ENCODE measurements at places on chromosomes 4 and X.

- DNase-seq = no peak
Measured at GRCh38 chrX:38275615-38276014, 51.7 kb downstream of the RPGR start.

DNA sequence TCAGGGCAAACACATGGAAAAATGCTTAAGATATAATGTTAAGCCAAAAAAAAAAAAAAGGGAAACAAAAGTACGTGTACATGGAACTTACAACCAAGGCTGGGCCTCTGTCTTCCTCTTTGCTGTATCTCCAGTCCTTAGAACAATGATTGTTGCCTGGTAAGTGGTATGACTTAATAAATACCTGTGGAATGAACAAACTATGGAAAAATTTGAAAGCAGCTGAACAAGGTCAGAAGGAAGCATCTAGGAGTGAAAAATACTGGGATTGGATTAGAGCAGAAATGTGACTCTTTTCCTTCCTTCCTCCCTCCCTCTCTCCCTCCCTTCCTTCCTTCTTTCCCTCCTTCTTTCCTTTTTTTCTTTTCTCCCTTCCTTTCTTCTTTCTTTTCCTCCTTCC lies 54.2 kb upstream of the SMIM10 start:
- DNase-seq = no peak

DNA sequence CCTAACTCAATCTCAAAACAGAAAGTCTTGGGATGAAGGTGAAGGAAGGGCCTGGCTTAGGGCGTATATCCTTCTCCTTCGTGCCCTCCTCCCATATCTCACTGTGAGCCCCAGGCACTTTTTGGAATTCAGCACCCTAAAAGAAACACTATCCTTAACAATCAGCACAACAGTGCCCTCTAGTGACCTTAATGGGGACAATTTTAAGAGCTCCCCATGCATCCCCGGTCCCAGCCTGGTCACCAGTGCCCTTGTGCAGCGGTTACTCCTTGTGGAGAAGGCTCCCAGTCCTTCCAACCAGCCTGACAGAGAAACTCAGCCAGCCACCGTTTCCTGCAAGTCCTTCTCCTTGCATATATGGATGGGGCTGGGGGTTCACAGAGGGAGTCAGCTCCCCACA lies 4.2 kb downstream of the PAK3 start:
- DNase-seq = no peak

DNA sequence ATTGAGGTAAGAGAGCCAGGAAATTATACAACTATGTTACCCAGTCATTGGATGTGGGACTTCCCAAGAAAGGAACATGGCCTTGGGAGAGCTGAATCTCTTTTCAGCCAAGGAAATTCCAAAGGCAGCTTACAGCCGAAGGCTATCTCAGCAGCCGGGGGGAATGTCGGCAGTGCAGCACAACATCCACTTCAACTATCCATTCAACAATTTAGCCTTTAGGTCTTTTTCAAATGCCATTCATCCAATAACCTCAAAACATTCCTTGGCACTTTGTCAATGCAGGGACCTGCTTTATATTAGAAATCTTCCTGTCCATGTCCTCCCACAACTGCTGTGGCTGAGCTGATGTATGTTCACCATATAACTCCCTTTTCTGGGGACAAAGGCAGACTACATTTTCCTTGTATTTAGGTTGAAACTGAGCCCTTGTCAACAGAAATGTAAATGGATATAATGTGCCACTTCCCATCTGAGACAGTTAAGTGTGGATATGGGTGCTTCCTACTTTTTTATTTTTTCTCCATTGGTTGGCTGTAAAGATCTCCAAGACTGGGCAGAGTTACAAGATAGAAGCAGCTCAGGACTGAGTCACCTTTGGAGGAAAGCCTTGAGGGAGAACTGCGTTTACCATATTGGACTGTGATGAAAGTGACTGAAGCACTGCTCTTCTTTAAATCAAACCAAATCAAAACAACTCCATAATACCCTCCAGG lies 94.8 kb downstream of the GPRIN3 start:
- DNase-seq = no peak

DNA sequence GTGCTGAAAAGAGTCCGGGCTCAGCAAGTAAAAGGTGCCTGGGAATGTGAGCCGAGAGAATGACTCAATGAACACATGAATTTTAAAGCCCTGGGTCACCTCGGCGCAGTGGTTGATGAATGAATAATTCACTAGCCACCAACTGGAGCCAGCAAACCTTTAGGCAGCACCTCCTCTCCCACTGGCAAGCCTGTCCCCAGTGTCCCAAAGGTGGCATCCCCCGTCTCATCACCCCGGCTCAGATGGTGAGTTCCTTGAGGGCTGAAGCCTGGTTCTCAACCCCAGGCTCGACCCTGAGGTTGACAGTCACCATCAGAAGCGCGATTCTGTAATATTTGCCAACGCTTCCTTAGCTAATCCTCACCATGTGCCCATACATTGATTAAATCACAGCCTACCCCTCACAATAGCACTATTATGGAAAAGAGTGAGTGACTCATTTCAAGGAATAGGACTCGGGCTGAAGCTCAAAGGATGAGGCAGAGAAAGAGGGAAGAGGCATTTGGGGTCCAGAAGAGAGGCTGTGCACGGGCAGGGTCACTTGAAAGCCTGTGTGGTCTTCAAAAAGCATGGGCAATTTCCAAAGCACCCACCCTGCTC lies 2.7 kb upstream of the CCNQ start:
- no peak for DNase-seq

DNA sequence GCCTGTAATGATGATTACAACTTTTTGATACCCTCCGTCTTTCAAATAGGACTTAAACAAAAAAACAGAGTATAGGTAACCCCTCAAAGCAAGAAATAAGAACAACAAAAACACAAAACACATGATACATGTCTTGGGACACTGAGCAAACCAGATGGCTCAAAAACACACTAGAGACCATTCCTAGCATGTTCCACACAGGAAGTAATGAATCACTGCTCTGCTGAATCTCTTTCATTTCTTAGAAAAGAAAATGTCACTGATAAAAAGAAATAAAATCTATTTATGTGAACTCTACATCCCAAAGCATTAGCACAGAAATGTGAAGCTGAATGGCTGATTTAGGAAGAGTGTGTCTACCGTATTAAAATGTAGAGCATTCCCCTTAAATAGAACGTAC lies 134.5 kb upstream of the IL15 start:
- DNase-seq = no peak

DNA sequence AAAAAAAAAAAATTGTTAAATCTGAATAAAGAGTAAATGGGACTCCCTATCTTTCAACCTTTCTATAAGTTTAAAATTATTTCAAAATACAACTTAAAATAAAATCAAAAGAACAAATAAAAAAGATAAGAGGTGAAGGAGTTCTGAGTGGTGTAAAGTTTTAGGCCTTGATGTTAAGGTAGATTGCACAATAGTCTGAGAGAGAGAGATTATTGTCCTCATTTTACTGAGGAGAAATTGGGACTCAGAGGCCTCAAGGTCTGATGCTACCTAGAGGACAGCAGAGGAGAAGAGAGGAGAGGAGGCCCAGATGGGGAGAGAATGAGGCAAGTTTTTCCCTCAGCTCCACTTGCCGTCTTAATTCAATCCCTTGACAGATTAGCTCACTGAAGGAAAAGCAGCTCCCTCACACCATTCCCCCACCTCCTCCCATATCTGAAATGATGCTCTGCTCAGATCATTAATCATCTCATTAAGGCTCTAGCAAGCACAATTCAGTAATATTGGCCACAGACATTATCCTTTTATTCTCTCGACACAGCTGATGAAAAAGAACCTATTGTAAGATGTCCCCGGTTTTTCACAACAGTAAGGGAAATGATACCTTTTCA lies 106.3 kb upstream of the PTPN13 start:
- no peak for DNase-seq

DNA sequence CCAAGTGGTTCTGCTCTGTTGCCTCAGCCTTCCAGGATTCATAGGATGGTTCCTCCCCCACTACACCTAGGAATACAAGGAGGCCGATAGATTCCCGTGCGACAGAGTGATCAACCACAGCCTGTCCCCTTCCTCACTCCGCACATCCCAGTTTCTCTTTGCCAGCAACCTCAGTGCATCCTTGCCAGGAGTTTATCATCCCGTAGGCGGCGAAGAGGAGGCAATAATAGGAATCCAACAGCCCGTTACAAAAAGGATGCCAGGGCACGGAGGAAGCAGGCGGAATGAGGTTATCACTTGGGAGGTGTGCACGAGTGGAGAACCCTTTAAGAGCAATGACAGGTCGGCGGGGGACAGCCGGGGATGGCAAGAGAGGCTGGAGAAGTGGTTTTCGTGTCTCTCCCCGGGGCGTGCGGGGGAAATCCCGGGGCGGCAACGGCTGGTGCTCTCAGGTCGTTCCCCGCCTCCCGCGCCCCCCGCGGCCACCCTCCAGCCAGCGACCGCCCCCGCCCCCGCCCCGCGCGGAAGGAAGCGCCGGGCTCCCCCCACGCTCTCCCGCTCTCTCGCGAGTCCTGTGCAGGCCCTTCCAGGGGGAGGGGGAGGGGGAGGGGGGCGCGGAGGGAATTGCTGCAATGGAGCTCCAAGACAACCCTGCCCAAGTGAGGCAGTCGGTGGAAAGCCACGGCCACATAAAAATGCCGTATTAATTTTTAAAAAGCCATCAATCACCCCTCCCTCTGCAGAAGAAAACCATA lies 1.6 kb downstream of the PPP3CA start:
- peak; percentile 42 for DNase-seq

GRCh38 chr4:56757261-56757746 lies 64.2 kb downstream of the SPINK2 start:
- DNase-seq = peak; percentile 4

DNA sequence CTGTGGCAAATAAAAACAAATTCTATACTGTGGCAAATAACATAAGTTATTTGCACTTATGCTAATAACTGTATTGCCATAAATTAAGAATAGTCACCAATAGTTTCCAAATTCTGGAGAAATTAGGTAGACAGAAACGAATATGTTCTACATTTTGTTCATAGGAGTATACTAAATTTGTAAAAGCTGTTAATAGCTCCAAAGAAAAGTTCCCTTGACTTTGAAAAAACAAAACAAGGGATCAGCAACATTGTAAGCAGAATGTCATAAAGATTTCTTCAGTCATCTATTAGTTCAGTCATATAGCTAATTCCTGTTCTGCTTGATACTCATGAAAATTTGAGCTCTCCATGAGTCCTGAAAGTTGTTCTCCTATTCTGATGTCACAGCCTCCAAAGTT lies 1472.8 kb downstream of the C4orf33 start:
- DNase-seq = no peak

GRCh38 chr4:54103190-54103574 lies 3.2 kb downstream of the GSX2 start:
- no peak for DNase-seq

DNA sequence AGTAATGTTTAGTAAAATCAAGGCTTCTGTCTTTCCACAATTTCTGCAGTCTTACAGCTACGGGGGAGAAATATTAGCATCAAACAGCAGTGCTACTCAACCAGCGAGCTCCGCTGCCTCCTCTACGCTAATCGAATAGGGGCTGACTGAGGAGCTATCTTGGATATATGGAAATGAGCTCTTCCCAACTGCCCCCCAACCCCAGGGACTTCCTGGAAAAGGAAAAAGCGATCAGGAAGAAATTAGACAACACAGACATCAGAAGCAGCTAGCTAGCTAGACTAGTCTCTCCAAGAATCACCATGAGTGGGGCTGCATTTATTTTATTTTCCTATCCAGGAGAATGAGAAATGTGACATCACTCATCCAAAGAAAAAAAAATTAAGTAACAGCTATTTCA lies 7.6 kb downstream of the NKX6-1 start:
- DNase-seq = no peak

- DNase-seq = no peak
Measured at GRCh38 chr4:102311407-102311806, 33.9 kb downstream of the SLC39A8 start.

GRCh38 chr4:25817059-25817681 lies 45.6 kb downstream of the SEL1L3 start:
- no peak for DNase-seq

DNA sequence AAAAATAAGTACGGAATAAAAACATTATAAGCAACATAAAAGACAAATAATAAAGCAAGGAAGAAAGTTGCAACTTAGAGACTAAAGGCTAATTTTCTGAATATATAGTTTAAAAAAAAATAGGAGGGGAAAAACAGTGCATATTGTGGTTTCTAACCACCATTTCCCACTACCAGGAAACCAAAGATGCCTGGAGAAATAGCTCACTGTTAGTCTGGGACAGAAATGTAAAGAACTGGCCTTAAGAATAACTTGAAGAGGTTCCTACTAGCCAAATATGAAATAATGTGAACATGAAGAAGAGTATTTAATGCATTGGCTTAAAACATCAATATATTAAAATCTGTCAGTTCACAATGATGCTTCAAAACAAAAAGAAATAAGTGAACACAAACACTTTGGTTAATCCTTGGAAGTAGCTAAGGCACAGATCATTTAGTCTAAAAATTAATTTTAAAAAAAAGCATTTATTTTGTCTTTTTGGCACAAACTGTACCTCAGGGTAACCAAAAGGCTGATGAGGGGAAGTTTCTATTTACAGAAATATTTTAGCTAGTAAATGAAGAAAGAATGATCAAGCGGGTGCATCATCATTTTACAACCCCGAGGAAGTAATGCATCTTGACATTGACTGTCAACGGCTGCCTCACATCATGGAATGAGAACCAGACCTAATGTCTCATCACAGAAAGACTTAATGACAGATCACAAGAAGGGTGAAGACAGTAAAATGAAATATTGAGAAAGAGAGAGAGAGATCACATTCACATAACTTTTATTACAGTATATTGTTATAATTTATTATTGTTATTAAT lies 297.2 kb upstream of the LDB2 start:
- DNase-seq = no peak

GRCh38 chr4:80507077-80507476 lies 171.5 kb downstream of the CFAP299 start:
- DNase-seq = no peak

DNA sequence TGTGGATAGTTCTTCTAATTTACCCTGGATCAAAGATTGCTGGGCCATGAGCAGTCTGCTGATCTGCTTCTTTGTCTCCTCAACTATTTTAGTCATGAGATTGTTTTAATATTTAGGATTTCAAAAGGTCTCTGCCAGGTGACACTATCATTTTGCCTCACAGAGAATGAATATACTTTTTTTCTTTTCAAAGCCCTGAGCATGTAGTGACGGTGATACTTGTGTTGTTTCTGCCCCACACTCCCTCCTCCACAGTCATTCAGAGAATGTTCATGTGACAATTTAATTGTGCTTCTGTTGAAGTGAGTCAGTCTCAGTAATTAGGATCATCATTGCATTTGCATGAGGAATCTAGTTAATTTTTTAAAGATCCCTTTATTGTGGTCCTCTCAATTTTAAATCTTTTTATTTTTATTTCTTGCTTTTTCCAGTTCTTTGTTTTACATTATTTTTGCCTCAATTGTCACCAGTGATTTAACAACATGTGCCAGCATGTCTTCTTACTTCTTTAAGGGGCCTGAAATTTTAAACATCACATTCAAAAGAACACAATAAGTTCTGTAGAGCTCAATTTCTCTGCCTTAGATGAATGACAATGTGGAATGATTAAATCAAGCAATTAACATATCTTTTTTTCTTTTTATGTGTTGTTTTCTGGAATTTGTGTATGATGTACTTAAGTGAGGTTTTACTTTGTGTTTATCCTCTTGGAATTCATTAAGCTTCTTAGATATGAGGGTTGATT lies 12.3 kb downstream of the MMRN1 start:
- DNase-seq = no peak
